SIG-M5 (cell line): ENCODE measurements at places on chromosomes 2 and 18.

- no peak for DNase-seq
Observed at GRCh38 chr2:120398996-120399888, 53.3 kb downstream of the INHBB start.

- no peak for DNase-seq
Observed at GRCh38 chr18:35581546-35581897, at the start of gene GALNT1. Gene GALNT1 (plus strand): TSS chr18:35581740. CDS start chr18:35654663, 72,923 bp downstream.

DNA sequence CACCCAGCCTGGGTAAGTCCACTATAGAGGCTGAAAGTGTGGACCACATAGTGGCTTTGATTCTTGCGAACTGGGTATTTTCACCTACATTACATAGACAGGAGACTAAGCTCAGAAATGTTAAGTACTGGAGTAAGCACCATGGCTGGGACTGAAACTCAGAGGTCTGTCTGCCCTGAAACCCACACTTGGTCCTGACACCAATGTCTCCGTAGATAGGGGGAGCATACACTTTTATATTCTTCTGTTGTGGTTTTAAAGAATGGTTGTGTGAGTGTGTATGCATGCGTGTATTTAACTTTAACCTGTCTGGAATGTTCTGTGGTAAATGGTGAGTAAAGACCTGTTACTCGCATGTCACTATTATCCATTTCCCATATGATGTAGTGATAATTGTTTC, 10.3 kb upstream of the NPPC start:
- DNase-seq = no peak

DNA sequence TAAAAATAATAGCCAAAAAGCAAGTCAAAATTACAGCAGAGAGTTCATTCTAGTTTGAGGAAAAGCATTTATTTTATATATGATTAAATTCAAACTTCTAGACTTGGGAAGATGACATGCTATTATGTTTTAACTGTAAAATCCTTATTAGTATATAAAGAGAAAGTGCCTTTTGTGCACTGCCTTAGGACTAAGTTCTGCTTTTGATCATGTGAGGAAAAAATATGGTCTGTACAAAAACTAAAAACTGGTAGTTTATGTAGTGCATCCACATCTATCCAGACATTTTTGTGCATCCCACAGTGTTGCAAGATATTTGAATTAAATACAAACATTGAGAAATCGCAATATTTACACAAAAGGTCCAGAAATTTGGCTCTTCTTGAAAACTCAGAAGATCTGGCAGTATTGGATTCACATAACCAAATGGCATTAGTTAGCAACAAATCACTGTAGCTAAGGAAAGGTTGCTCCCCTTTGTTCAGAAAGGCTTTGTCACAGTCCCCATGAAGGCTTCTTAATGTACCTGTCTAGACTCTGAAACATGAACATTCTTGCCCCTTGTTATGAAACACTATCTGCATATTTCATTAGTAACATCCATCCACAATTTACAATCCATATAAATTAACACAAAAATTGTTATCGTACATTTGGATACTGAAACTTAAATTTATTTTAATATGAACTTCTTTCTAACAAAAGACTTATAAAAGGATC, 2.2 kb downstream of the MMADHC start:
- no peak for DNase-seq

GRCh38 chr2:233030-233429, 30.8 kb downstream of the SH3YL1 start:
- no peak for DNase-seq

- DNase-seq = no peak
Observed at GRCh38 chr2:31384771-31385276, 29.7 kb downstream of the XDH start.

DNA sequence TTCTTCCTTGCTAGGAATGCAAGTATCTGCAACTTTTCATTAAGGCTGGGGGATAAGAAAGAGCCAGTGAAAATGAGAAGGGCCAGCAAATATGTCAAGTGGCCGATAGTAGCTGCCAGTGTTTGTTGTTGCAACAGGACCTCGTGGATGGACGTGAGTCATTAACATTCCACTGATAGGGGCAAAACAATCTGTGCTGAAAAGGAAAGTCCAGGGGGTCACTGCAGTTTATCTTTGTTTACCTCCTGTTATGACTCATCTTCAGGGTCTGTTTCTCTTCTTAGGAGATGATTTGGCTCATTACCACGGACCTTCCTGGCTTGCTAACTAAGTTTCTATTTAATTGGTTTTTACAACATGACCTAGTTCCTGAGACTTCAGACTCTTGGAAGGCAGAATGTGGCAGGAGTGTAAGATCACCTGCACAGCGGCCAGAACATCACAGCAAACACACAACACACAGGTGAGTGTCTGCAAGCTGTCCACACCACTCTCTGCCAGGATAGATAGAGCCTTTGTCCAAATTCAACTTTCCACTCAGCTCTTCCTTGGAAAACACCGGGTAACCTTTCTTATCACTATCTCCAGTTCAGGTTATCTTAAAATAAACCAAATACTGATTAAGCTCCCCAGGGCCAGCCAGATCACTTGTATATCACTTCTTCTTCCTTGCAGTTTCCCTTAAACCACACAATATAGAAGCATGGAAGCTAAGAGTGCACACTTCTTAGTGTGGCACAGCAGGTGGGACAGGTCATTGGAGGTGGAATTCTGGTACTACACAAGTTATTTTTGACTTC, 157.5 kb upstream of the LMAN1 start:
- DNase-seq = no peak

GRCh38 chr2:174593574-174594203, 3.9 kb downstream of the WIPF1 start:
- peak; percentile 80 for DNase-seq

GRCh38 chr2:236558036-236558435, 11.6 kb upstream of the ACKR3 start:
- DNase-seq = no peak

DNA sequence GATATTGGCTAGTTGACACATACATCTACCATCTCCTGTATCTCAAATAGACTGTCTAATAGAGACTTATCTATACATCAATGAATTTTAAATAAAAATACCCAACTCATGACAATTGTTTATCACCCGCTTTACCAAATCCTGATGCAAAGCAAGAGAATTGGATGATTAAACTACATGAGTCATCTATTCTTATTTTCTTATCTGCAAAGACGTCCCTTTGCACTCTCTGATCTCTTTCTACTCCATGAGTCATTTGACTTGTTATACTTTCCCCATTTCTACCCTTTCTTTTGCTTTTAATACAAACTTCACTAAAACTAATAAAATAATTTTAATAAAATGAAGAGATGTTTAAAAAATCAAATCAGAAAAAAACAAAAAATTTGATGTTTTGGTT, 261.7 kb upstream of the MAP2 start:
- no peak for DNase-seq

GRCh38 chr2:38571193-38571592, 31.5 kb downstream of the HNRNPLL start:
- DNase-seq = no peak

- no peak for DNase-seq
Observed at GRCh38 chr18:59509481-59510442, 150.7 kb upstream of the LMAN1 start.

DNA sequence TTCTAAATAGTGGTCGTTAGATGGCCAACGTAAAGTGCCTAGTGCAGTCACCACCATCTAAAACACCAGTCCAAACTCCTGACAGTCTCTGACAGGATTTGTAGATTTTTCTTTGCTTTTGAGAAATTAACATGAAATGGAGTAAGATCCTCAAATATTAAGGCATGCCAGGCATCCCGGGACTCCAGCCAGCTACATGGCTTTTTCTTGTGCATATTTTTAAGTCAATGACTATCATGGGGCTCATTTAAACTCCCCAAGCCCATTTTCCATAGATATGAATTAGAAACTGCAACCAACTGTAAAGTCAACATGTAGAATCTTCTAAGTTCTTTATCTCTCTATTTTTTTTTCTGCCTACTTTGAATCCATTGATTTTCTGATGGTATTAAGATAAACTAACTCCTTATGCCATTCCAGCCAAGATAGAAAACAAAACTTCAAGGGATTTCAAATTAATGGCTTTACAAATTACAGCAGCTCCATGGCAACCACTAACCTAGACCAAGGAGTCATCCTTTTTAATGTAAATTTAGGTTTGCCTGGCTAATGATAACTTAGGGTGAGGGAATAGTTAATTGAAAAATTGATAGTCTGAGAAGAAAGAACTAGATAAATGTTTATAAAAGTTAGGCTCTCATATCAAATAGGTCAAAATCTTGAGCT, 764.1 kb upstream of the NXPH2 start:
- DNase-seq = no peak

DNA sequence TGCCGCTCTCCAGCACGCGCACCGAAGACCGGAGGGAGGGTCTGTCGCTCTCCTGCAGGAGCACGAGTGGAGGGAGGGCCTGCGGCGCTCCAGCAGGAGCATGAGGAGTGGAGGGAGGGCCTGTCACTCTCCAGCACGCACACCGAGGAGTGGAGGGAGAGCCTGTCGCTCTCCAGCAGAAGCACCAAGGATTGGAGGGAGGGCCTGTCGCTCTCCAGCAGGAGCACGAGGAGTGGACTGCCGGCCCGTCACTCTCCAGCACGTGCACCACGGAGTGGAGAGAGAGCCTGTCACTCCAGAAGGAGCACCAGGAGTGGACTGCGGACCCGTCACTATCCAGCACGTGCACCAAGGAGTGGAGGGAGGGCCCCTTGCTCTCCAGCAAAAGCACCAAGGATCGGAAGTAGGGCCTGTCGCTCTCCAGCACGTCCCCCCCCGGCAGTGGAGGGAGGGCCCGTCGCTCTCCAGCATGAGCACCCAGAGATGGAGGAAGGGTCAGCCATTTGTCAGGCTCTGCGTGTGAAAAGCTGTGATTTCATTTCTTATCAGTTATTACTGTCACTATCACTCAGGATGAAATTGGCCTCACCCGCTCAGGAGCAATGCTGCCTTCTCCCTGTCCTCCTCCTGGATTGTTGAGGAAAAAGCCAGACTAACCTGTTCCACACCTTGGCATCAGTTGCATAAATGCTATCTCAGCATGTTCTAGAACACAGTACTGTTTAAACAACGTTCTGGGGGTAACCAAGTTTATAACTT, 35.9 kb downstream of the ADI1 start:
- DNase-seq = no peak
